ENCODE measurements at places on chromosomes 11 and 22.

- H3K4me1 ChIP-seq = no peaks in the 10 kb centered on the region
- H3K36me3 ChIP-seq = no peaks in the 10 kb centered on the region
- no peak overlapping the region for H3K4me3 ChIP-seq
- H3K27me3 ChIP-seq = no peaks in the 10 kb centered on the region
Observed at GRCh38 chr22:27624705-27625104, 176.9 kb downstream of the MN1 start.

GRCh38 chr22:17472932-17473331 is 90.4 kb upstream of the SLC25A18 start:
- no peaks in the 10 kb centered on the region for H3K36me3 ChIP-seq
- no peak overlapping the region for H3K4me3 ChIP-seq
- no peak overlapping the region for H3K27ac ChIP-seq
- no peaks in the 10 kb centered on the region for H3K27me3 ChIP-seq
- DNase-seq = no peak

- no peaks in the 10 kb centered on the region for H3K4me1 ChIP-seq
- no peaks in the 10 kb centered on the region for H3K36me3 ChIP-seq
- no peak for DNase-seq
- H3K27me3 ChIP-seq = no peaks in the 10 kb centered on the region
- H3K27ac ChIP-seq = no peak overlapping the region
- H3K4me3 ChIP-seq = no peak overlapping the region
Observed at GRCh38 chr11:22407921-22408320, 69.7 kb downstream of the SLC17A6 start.

DNA sequence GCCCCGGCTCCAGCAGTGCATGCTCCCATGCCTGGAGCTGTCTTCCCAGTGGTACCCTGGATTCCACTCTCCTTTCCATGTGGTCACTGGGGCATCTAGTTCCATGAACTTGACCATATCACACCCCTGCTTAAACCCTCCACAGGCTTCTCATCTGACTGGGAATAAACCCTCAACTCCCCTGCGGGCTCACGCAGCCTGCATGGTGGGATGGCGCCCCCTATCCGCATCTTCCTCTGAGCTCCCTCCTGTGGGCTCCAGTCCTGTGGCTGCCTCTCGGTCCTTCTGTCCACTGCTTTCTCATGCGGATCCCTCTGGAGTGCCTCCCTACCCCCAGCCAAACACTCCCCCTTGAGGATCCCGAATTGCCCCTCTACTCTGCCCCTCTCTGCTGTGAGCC is 41.4 kb upstream of the TTLL12 start:
- no peaks in the 10 kb centered on the region for H3K27me3 ChIP-seq
- H3K4me1 ChIP-seq = peaks cover 15% of the 10 kb centered on the region
- DNase-seq = peak; percentile 49
- no peak overlapping the region for H3K27ac ChIP-seq

Data from hepatocyte (in vitro differentiated cells).